ENCODE measurements at places on chromosomes 3 and 15. TPM values are rescaled to one million over a fixed set of nuclear protein-coding genes. Genes with fewer than 3 reads are reported as not detected.

ACP3 gene
- 1.2 TPM for total RNA-seq

P2RY12 gene
- total RNA-seq, result not detected

GRCh38 chr3:123768480-123769355 lies 115.4 kb downstream of the MYLK start:
- no peak for DNase-seq
- no peak overlapping the region for H3K4me3 ChIP-seq
- no peaks in the 10 kb centered on the region for H3K27me3 ChIP-seq

DNA sequence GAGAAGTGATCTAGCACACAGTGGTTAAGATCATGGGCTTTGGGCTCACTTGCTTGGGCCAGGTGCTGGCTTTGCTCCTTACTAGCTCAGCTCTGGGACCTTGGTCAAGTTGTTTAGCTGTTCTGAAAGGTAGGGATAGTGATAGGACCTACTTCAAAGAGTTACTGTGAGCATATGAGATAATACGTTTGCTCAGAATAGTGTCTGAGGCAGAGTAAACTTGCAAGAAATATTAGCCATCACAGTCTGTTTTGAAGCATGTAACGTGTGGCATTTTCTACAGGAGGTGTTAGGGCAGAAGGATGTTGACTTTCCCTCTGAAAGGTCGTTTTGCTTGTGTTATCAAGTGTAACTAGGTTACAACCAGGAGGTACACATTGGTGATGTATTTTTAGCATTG lies 34.5 kb upstream of the NFKBIZ start:
- no peaks in the 10 kb centered on the region for H3K36me3 ChIP-seq
- no peaks in the 10 kb centered on the region for H3K27me3 ChIP-seq
- H3K27ac ChIP-seq, result no peak overlapping the region
- H3K4me3 ChIP-seq, result no peak overlapping the region
- H3K4me1 ChIP-seq, result no peaks in the 10 kb centered on the region

DNA sequence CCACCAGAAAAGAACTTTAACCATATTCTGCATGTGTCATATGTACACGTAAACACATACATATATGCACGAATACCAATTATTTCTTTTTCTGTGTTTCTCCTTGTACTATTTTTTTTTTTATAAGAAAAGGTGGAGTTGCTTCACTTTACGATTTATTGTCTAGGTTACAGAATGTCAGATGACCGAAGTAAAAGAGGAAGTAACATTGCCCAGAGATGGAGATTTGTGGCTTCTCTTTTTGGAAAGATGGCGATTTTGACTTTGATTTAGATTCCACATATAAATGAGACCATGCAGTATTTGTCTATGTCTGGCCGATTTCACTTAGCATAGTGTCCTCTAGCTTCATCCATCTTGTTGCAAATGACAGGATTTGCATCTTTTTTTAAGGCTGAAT lies 293.1 kb downstream of the SV2B start:
- DNase-seq, result no peak
- H3K4me1 ChIP-seq, result no peaks in the 10 kb centered on the region
- H3K36me3 ChIP-seq, result no peaks in the 10 kb centered on the region
- H3K4me3 ChIP-seq, result no peak overlapping the region
- H3K27me3 ChIP-seq, result no peaks in the 10 kb centered on the region

- H3K4me3 ChIP-seq, result no peak overlapping the region
- no peaks in the 10 kb centered on the region for H3K4me1 ChIP-seq
- DNase-seq, result no peak
- H3K27me3 ChIP-seq, result no peaks in the 10 kb centered on the region
- H3K27ac ChIP-seq, result no peak overlapping the region
Measured at GRCh38 chr3:31371484-31372177, 161.1 kb upstream of the STT3B start.

All from H1 (cell line).